Cortex of kidney (tissue), 1 donor: ENCODE measurements at places on chromosomes 4 and X.

GRCh38 chrX:22300130-22300529, 27.4 kb downstream of the CBLL2 start:
- no peak for DNase-seq

- no peak for DNase-seq
Observed at GRCh38 chr4:53841711-53842110, 222.7 kb downstream of the CHIC2 start.

- no peak for DNase-seq
Observed at GRCh38 chr4:88101165-88101564, 57.3 kb downstream of the ABCG2 start.

DNA sequence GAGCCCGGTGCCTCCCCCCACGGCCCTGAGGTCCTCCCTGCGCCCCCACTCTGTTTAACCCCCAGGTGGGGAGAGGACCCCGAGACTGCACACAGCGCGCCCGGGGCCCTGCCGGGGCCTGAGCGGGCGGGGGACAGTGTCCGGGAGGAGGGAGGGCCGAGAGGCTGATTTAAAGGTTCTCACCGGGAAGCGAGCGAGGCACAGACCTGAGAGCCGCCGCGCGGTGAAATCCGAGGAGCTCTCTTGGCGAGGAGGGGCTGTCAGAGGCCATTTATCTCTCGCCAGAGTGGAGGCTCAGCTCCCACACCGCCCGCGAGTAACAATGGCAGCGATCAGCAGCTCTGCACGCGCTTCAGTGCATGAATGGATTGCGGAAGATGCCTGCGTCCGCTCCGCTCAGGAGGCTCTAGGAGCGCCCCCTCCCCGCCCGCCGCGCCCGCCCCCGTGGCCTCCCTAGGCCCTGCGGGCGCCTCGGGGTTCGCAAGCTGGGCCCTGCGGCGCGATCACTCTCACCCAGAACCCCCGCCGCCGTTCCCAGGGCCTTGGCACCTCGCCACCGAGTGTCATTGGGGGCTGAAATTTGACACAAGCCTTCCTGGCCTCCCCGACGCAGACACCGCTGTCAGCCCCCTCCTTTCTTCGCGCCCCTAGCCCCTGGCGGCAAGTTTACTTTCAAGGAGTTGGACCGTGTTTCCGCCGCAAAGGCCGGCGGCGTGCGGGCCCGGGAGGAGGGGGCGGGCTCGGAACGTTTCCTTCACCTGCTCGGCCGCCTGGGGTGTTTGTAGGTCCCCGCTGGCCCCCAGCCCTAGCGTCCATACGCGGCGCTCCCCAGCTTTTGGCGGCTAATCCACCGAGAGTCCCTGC, 48.7 kb upstream of the BCOR start:
- DNase-seq = no peak

DNA sequence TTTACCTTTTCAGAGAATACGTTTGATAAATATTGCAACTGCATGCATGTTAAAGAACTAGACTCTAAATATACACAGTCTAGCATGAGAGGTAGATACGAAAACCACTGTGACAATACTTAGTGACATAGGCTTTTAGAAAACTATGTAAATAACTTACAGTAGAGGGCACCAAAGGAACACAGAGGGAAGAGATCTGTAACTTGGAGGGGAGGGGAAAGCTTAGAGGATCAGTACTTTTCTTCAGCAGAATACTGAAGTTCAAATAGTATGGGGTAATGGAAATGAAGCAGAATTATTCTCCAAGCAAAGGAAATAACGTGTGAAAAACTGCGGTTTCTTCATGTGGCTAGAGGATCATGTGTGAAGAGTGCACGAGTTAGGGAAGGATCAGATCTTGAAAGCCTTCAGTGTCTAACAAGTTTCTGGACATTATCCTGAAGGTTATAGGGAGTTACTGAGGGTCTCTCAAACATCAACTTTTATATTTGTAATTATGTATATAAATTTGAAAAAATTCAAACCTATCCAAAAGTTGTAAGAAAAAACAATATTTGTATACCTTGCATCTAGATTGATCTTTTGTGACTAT, 264.3 kb downstream of the NPFFR2 start:
- DNase-seq = no peak

- no peak for DNase-seq
Observed at GRCh38 chr4:81030981-81031791, 678 bp downstream of the BMP3 start.

DNA sequence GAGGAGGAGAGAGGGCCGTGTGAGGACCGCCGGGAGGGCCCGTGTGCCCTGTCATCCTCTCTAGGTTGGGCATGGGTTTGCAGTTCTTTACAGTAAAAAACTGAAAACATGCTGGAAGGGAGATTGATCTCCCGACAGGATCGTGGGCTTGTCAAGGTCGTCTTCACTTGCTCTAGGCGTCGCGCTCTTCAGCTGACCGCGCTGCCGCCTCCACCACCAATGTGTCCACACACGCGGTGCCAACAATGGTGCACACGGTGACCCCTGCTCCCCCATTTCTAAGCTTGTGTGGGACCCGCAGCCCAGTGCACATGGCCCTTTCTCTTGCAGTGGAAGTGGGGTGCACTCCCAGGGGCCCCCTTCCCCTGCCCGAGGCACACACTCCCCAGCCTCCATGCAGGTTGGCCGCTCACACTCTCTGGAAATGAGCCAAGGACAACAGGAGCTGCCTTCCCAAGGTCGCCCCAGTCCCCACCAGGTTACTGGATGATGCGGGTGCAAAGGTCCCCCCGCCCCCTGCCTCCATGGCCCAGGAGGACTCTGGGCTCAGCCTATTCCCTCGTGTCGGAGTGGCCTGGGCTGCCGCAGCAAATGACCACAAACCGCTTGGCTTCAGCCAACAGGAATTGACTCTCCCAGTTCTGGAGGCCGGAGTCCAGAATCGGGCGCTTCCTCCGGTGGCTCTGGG, 1.7 kb upstream of the ZFP92 start:
- DNase-seq = no peak

- DNase-seq = no peak
Observed at GRCh38 chr4:180811556-180811955, 1431.6 kb upstream of the TENM3 start.

- no peak for DNase-seq
Observed at GRCh38 chrX:94256396-94256795, 582.4 kb downstream of the FAM133A start.

DNA sequence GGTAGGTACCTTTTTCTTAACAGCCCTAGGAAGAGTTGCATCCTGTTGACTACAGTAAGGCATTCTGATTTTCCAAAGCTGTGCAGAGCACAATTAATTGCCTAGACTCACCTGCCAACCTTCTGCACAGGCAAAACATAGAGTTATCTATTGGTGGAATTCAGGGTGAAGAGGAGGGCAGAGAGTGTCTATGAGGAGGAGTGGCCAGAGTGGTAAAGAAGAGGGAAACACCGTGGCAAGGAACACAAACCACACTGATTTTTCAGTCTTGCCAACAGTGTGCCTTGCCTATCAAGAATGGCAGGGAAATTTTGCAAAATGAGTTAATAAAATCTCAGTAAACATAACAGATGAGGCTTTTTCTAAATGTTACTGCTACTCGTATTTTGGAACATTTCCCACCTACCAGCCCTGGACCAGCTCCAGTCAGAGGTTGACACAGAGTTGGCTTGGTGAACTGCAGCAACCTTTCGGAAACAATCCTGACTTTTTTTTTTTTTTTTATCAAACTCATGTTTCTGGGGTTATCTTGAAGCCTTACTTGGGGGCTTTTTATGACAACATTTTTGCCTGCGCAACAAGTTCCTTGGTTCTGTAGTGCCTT, 67.9 kb upstream of the CAPN6 start:
- no peak for DNase-seq

- DNase-seq = no peak
Observed at GRCh38 chr4:41878170-41878969, 56.9 kb upstream of the TMEM33 start.

GRCh38 chr4:1045595-1046201, 34.3 kb downstream of the FGFRL1 start:
- DNase-seq = no peak

- no peak for DNase-seq
Observed at GRCh38 chrX:23900220-23900797, 7.4 kb downstream of the APOO start.

GRCh38 chr4:101075536-101075935, 271.8 kb downstream of the PPP3CA start:
- no peak for DNase-seq

GRCh38 chrX:46704767-46705386, 54.0 kb downstream of the SLC9A7 start:
- no peak for DNase-seq

GRCh38 chrX:22135994-22136684, 104.0 kb downstream of the PHEX start:
- no peak for DNase-seq

GRCh38 chr4:147625733-147626132, 8.5 kb downstream of the TMEM184C start:
- no peak for DNase-seq

- DNase-seq = no peak
Observed at GRCh38 chr4:138344054-138344453, 101.9 kb upstream of the SLC7A11 start.

- DNase-seq = no peak
Observed at GRCh38 chr4:40195182-40196177, 1.4 kb upstream of the RHOH start.

DNA sequence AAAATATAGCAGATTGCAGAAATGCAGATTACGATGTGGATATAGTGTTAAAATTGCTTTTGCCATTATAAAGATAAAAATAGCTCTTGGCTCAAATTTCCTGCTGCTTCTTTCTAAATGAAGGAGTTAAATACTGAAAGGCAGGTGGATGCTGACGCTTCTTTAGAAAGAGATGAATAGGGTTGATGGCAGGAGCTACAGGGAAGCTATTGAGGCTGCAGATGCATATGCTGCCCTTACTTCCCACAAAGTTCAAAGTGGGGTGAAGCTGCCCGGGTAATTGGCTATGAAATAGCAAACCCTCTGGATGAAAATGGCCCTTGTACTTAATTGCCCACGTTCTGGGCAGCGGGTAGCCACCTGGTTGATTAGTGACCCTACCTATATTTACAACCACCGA, 379.5 kb downstream of the ZIC3 start:
- DNase-seq = no peak

DNA sequence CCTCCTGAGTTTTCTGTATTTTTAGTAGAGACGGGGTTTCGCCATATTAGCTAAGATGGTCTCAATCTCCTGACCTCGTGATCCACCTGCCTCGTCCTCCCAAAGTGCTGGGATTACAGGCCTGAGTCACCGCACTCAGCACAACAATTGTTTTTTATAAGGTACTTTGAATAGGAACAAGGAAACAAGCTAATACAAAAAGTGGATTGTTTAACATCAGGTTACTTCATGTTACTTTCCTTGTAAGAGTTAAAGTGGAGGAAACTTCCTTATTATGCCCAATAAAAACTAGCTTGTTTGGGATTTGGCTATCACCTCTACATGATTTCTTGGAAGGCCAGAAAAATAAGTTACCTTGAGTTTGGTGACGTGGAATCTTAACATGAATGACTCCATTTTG, 698.7 kb downstream of the CCSER1 start:
- no peak for DNase-seq

DNA sequence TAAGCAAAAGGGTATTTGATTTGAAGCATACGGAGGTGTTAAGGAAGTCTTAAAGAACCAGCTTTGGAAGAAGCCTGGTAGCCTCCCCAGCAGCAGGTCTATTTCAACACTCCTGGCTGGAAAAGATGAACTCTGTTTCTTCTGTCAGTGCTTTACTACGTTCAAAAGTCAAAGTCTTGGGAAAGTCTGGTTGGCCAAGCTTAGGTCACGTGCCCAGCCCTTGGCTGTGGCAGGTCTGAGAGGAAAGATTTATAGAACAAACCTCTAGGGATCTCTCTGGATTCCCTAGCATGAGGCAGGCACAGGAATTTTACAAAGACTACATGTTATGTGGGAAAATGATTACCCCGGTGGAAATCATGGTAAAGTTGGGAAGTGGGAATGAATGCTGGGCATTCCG, 8.6 kb upstream of the ARHGAP10 start:
- DNase-seq = no peak

DNA sequence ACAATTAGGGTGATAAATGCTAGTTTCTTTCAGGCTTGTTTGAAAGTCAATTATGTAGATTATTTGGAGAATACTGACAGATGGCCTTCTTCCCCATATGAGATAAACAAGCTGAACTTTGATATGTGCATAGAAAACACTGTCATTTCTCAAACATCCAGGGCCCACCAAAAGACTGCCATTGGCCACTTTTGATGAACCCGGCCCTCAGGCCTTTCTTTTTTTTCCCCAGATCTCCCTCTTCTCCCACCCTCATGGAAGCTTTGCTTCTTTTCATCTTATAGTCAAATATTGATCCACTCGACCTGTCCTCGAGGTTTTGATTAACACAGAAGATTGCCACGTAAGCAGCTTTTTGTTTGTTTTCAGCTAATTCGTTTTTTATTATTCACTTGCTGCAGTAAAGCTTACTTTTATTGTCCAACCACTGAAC, 377.4 kb downstream of the SMARCA1 start:
- no peak for DNase-seq

DNA sequence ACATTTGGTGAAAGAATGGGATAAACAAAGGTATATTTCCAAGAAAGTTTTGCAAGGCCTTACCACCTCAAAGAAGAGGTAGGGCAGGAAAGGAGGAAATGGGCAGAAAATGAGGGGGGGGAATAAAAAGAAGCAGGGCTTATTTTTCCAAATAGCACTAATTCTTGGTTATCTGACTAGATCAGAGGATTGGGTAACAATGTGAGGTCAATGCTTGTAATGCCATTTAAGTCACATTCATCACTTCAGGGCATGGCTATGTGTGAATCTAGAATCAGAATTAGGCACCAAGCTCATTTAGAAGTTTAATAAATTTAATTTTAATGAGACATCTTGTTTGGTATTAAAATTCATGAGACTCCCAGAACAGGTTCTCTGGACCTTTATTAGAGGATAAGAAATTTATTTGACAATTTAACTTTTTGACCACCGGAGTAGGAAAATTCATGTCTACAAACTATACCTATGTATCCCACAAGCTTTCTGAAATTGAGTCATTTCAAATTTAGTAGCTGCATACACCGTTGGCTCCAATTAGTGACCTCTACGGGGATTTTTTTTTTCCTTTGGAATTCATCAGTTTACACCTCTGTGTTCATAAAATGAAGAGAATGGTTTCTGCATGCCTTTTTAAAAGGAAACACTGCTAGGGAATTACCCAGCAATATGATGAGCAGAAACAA, 1.4 kb upstream of the STS start:
- no peak for DNase-seq

DNA sequence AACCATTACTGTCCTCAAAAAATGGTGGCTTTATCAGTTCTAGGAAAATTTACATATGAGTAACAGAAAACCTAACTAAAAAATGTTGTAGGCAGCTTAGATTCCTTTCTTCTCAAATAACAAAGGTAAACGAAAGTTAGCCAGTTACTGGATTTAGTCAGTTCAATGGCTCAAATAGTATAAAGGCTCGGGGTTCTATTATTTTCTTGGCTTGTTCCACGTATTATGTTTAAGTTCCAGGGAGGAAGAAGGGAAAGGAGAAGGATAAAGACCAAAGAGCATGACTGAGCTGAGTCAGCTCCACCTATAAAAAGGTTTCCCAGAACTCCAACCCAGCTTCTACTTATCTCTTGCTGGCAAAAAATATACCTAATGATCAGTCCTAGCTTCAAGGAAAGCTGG, 41.0 kb upstream of the MAB21L2 start:
- DNase-seq = no peak

GRCh38 chr4:38585871-38586270, 78.1 kb upstream of the KLF3 start:
- DNase-seq = no peak
